Progenitor cell of endocrine pancreas (in vitro differentiated cells): ENCODE measurements at places on chromosomes 13 and 19.

DNA sequence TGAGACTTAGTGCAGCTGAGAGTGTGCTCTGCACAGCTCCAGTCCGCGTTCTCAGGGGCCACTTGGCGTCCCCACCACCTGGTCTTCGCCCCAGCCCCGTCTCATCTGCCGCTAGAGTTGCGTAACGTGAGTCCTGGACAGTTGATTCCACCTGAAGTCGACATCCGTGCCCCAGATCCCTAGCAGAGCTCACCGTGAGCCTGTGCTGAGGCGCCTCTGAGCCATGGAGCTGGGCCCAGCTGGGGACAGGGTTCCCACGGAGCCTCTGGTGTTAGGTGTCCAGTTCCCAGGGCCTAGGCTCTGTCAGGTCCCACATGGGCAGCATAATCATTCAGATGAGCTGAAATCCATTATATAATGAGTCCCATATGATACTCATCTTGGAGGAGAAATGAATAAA, 147.1 kb upstream of the SOX1 start:
- no peak for DNase-seq

GRCh38 chr19:18718015-18718526, 34.6 kb downstream of the CRTC1 start:
- DNase-seq = no peak

DNA sequence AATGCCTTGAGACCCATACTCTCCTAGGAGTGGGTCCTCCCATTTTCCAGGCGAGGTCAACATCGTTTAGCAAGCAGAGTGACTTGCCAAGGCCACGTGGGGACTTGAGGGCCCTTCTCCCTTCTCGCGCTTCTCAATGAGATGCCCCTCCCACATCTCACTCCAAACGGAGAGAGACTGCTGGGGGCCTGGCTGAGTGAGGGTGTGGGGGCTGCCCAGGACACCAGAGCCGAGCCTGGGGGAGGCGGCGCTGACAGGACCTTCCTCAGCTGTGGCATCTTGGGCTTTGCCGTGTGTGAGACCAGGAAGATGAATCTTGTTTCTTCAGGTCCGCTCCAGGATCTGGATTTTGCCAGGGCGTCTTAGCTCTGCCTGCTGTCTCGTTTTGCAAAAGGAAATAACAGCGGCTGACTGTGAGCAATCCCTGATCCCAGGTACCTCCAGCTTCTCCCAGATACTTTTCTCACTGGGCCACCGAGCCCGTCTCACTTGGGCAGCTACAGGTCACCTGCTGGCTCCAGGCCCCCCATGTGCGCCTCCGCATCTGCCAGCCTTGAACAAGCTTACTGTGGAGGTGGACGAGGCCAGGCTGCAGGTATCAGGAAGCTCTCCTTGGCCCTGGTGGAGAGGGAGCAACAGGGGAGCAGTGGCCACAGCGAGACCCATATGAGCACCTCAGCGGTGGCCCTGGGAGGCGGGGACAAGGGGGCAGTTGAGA, 6.0 kb downstream of the COX6B2 start:
- DNase-seq = no peak

GRCh38 chr19:8609279-8610040, 1.1 kb downstream of the ADAMTS10 start:
- peak; percentile 54 for DNase-seq

- DNase-seq = no peak
Observed at GRCh38 chr13:108200781-108201398, 14.4 kb downstream of the LIG4 start.

DNA sequence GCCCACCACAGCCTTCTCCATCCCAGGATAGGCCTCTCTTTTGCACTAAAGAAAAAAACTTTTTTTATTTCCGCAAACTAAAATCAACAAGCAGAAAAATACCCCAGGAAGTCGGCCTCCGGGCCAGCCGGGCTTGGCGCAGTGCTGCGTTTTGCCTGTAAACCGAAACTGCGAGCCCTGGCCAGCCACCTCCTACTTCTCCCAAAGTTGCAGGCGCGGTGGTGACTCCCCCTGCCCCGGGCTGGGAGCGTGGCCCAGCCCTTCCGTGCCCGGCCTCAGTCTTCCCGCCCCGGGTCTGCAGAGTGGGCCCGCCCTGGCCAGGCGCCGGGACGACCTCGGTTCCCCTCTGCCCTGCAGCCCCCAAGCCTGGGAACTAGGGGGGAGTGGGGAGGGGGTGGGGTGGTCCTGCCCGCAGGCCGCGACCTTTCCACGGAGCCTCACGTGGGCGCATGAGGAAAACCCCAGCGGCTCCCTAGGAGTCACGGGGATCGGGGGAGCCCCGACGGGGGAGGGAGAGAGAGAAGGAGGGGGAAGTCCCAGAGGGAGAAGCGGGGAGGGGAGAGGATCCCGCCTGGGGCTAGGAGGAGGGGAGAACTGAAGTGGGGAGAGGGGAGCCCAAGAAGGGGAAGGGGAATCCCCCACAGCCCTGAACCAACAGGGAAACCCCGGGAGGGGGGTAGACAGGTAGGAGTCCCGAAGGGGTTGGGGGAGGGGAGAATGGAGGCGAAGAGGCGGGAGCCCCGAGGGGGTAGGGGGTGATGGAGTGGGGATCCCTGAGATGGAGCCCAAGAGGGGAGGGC, 3.0 kb downstream of the GADD45B start:
- DNase-seq = no peak

DNA sequence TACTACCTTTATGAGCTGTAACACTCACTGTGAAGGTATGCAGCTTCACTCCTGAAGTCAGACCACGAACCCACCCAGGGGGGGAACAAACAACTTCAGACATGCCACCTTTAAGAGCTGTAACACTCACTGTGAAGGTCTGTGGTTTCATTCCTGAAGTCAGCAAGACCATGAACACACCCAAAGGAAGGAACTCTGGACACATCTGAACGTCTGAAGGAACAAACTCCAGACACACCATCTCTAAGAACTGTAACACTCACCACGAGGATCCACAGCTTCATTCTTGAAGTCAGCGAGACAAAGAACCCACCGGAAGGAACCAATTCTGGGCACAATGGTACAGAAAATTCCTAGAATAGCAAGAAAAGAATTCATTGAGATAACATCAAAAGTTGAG, 1796.5 kb upstream of the MIR17HG start:
- no peak for DNase-seq

- no peak for DNase-seq
Observed at GRCh38 chr13:90776051-90776748, 571.3 kb upstream of the MIR17HG start.

DNA sequence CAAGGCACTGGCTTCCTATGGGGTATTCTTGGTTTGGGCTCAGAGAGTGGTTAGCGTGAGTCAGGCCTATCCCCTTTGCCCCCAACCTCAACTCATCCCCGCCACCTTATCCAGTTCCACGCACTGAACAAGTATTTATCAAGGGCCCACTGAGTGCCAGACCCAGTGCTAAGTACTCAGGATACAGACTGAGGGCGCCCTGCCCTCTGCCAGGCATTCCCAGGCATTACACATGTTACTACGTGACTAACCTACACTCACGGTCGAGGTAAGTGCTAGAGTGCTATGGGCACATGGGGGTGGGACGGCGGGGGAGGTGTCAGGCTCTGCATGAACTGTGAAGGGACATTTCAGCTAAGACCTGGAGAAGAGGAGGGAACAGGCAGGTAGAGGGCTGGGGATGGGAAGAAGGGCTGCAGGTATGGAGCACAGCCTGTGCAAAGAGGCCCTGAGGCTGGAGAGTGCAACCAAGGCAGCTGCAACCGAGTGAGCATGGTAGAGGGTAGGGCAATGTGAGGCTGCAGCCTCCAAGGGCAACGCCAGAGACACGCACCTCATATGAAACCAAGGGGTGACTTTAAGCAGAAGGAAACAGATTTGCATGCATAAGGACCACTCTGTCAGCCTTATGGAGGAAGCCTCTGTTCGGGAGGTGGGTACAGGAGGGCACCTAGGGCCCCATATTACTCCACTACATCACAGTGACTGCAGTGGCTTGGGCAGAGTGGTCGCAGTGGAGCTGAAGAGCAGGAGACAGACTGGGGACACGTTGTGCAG, 22.5 kb downstream of the DHRS12 start:
- DNase-seq = no peak

GRCh38 chr19:611481-611868, 21.8 kb downstream of the HCN2 start:
- no peak for DNase-seq

- DNase-seq = no peak
Observed at GRCh38 chr13:107554460-107554859, 660.9 kb downstream of the LIG4 start.

DNA sequence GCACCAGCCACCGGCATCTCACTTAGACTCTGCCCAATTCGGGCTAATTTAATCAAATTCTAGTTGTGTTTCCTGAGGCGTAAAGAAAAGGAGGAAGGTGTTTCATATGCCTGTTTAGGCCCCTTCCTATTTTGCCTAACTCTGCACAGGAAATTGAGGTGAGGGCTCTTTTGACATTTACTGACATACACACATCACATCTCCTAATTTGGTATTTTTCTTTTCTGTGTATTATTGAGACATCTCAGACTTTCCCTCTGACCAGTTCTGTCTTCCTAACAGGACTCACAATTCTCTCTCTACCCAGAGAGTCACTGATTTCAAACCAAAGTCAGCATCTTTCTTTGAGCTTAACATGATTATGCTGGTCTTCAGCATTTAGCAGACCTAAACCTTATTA, 7.9 kb downstream of the CEACAM3 start:
- no peak for DNase-seq
